HFFc6 (cell line): ENCODE measurements at places on chromosomes 16 and 17. TPM values are rescaled to one million over a fixed set of nuclear protein-coding genes. Genes with fewer than 3 reads are reported as not detected.
A peak's percentile ranks its signal among the peaks of the same experiment; 100 is the strongest.

The SPIRE2 gene
- 1.7 and 2.3 TPM in 2 replicates for total RNA-seq

- peak overlapping the region; percentile 97 for H3K27ac ChIP-seq
- H3K4me1 ChIP-seq = peaks cover 36% of the 10 kb centered on the region
- peaks cover 11% of the 10 kb centered on the region for H3K36me3 ChIP-seq
Observed at GRCh38 chr16:31071861-31072260, 2.2 kb downstream of the ZNF668 start.

GRCh38 chr16:53812914-53813313 lies 109.0 kb downstream of the FTO start:
- no peak overlapping the region for H3K4me3 ChIP-seq
- H3K27me3 ChIP-seq = no peaks in the 10 kb centered on the region; the same call in 1 of the 2 replicates
- peaks cover 69% of the 10 kb centered on the region for H3K4me1 ChIP-seq
- DNase-seq = no peak
- peaks cover 47% of the 10 kb centered on the region for H3K36me3 ChIP-seq

- no peak overlapping the region for H3K27ac ChIP-seq
- H3K27me3 ChIP-seq = peaks cover 31% of the 10 kb centered on the region
- no peak overlapping the region for H3K4me3 ChIP-seq
- H3K36me3 ChIP-seq = no peaks in the 10 kb centered on the region
Observed at GRCh38 chr17:50570528-50570927, 10.0 kb downstream of the CACNA1G start.
